ENCODE measurements at places on chromosomes 5 and 9.
A peak's percentile ranks its signal among the peaks of the same experiment; 100 is the strongest.

GRCh38 chr9:91677822-91678436, 254.3 kb upstream of the NFIL3 start:
- no peak for DNase-seq

GRCh38 chr5:39213447-39214207, 5.7 kb downstream of the FYB1 start:
- no peak for DNase-seq

DNA sequence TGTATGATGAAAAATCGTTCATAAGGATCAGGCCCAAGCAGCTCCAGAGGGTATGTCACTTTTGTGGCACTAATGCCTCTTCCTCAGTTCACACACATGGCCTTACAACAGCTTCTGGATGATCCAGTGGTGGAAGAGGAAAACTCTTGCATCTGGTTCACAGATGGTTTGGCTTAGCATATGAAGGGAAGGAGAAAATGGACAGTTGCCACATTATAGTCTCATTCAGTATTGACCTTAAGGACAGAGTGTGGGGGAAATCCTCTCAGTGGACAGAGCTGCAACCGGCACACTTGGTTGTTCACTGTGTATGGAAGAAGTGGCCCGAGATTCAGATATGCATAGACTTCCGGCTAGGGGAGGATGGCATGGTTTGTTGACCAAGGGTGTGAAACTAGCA, 22.8 kb downstream of the C9orf57 start:
- peak; percentile 70 for DNase-seq

DNA sequence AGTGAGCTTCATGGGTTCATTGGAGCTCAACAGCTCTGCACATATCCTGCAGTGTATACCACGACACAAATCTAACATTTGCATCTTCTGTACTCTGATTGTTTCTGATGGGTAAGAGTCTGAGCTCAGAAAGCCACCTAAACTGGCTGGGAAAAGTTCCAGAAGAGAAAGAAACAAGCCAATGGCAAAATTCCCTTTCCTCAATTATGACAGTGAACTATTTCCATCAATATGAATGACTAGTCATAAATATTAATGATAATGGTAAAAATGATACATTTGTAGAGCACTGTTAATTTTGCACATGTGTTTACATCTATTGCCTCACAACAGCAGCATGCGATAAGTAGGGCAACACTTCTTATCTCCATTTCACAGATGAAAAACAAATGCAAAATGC, 1101.6 kb upstream of the DMAC1 start:
- no peak for DNase-seq
